ENCODE measurements at places on chromosomes 5 and 9. TPM values are rescaled to one million over a fixed set of nuclear protein-coding genes. Genes with fewer than 3 reads are reported as not detected.

Gene APBA1
- total RNA-seq = 1.8 TPM

Gene GLDC
- 0.72 TPM for total RNA-seq

Gene CATSPER3
- total RNA-seq = 0.36 TPM

Gene OBP2B
- not detected for total RNA-seq

Gene FCN1
- total RNA-seq = not detected

Gene SMIM33
- not detected for total RNA-seq

Gene CER1
- not detected for total RNA-seq

Gene ZNF346
- 19.2 TPM for total RNA-seq

Gene LCN9
- total RNA-seq = not detected

Gene GRIA1
- total RNA-seq = 0.29 TPM

Gene ADGRV1
- total RNA-seq = not detected

Gene C9orf153
- total RNA-seq = under 0.01 TPM

Gene RXFP3
- total RNA-seq = not detected

Data from osteoblast (primary cell).